ENCODE measurements at places on chromosomes 7 and 10.

- no peak for DNase-seq
Measured at GRCh38 chr10:125023862-125024496, 82.1 kb downstream of the ZRANB1 start.

- no peak for DNase-seq
Measured at GRCh38 chr10:51233337-51234100, 159.2 kb downstream of the PRKG1 start.

DNA sequence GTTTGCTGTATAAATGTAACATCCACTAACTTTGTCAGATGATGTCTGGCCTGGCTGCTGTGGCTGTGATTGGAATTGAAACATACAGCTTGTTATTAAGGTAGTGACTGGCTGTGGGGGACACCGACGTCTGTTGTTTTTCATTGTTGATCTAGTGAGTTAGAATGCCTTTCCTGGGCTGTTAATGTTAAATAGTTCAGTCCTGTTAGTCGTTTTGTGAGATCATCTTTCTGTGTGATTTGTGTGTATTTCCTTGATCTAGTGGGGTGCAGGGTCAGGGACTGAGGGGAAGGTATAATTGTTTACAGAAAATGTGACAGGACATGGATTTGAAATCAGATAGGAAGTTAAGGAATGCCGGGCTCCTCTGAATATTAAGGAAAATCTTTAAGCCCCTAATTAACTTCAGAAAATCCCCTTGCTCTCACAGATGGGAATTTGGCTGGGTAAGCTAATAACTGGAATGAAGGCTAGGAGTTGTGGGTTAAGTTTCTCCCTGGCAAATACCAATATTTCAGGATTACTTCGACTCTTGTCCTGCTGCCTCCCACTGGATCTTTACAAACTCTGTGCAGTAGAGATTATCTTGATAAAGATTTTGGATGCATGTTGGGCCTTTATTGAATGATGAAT, 163.1 kb downstream of the AUTS2 start:
- no peak for DNase-seq

- no peak for DNase-seq
Measured at GRCh38 chr7:13946181-13946580, 43.3 kb downstream of the ETV1 start.

DNA sequence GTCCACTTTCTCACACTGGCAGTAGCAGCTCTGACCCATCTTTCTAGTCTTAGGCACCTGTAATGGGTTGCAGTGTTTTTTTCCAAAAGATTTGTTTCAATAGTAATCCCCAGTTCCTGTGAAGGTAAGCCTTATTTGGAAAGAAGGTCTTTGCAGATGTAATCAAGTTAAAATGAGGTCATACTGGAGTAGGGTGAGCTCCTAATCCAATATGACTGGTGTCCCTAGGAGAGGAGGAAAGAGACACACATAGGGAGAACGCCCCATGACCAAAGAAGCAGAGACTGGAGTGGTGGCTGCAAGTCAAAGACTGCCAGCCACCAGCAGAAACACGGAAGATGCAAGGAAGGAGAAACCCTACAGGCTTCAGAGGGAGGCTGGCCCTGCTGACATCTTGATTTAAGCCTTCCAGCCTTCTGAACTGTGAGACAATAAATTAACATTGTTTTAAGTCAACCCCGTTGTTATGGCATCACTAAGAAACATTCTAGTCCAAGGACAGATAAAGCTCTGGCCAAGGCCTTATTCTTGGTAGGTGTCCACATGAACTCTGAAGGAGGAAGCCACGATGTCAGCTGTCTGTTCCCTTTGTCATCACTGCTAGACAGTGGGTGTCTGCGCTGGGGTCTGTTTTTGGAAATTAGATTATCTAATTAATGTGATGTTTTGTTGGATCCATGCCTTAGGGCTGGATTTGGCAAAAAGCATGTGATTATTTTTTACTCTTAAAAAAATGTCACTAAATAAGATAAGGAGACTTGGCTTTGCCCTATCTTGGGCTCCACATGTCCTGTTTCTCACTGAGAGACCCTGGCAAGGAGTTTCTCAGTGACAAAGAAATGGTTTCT, 214.9 kb downstream of the KCNMA1 start:
- DNase-seq = peak; percentile 52

- DNase-seq = no peak
Measured at GRCh38 chr7:47663213-47663612, 81.3 kb upstream of the TNS3 start.

DNA sequence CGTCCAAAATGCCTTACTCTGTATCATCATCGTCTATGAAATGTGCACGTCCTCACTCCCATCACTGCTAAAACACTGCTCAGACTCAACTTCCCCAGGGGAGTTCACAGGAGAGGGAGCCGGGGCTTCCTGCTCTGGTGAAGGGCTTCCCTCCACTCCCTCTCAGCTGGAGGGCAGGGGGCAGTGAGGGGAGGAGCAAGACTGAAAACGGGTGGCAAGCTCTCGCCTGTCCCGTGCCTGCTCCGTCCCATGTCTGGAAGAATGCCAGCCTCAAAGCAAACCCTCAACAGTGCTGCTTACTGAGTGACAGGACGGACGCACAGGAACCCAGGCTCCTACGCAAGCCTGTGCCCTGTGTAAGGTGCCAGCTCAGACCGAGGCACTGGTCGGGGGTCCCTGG, 25.1 kb downstream of the PRKAG2 start:
- no peak for DNase-seq

DNA sequence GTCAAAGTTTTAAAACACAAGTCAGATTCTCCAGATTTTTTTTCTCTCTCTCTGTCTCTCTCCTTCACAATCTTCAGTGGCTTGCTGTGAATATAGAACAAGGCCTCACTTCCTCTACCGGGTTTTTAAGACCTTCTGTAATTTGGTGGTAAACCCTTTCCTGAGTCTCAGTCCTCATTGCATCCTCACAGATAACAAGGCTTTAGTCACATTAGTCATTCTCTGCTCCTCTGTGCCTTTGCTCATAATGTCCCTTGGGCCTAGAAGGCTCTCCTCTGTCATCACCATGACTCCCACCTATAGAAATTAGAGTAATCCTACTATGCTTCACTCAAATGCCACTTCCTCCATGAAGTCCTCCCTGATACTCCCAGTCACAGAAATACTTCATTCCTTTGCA, 172.7 kb upstream of the HPS1 start:
- DNase-seq = peak; percentile 30

DNA sequence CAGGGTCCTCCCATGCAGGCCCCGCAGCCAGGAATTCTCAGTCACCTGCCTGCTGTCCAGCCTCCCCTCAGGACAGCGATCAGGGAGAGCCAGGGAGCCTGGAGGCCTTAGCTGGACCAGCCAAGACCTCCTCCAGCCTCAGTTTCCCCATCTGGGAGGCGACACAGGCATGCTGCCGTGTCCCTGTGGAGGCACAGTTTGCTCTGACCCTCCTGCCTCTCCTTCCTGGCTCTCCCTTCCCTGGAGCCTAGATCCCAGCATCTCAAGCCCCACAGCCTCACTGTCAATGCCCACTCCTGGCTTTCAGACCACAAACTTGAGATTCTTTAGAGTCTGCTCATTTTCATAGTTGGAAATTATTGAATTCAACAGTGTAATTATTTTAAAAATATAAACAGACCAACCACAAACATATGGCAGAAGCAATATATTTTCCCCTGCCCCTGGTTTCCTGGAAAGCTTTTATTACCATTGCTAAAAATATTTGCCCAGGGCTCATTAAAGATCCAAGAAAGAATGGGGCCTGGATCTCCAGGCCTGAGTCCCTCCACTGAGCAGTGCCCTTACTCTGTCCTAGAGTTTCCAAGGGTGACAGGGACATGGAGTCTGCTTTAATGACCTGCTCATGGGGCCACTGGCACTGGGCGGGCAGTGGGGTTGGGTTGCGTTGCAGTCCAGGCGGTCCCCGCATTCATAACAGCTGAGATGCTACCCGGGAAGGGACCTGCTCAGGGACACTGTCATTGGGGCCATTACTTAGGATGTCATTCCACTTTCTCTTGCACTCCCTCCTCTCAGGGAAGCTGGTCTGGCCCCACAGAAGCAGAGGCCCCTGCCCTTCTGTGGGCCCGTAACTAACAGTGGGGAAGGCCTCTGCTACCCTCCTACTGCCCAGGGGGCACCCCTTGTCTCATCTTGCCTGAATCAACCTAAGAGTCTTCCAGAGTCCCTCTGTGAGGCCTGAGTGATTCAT, 81.6 kb upstream of the CHST15 start:
- no peak for DNase-seq

- no peak for DNase-seq
Measured at GRCh38 chr7:111266613-111267012, 175.7 kb downstream of the LRRN3 start.
